ENCODE measurements at places on chromosomes 16 and 17.

GRCh38 chr16:2968368-2968737 is 795 bp upstream of the PAQR4 start:
- no peak for DNase-seq

DNA sequence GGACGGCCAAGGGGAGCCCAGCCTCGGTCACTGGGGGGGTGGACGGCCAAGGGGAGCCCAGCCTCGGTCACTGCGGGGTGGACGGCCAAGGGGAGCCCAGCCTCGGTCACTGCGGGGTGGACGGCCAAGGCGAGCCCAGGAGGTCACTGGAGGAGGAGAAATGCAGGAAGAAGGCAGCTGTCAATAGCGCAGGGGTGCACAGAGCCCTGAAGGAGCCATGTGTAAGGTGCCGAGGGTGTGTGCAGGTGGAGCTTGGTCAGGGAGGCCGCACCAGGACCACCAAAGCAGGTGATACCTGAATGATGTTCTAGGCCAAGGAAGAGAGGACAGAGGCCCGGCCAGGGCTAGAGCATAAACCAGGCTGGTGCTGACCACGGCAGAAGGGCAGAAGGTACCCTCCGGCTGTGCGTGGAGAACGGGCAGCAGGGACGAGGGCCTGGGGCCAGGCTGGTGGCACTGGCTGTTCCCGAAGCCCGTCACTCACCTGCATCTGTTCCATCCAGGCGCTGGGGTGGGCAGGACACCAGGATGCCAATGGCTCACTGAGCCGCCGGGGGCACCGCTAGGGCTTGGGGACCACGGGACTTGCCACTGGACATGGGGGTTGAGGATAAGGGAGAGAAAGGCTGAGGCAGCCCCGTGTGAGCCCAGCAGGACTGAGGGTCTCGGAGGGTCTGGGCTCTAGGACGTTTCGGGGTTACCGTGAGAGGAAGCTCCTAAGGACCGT is 5.9 kb upstream of the CCDC57 start:
- DNase-seq, result no peak

GRCh38 chr17:36493956-36494355 is 7.5 kb downstream of the ZNHIT3 start:
- no peak for DNase-seq

DNA sequence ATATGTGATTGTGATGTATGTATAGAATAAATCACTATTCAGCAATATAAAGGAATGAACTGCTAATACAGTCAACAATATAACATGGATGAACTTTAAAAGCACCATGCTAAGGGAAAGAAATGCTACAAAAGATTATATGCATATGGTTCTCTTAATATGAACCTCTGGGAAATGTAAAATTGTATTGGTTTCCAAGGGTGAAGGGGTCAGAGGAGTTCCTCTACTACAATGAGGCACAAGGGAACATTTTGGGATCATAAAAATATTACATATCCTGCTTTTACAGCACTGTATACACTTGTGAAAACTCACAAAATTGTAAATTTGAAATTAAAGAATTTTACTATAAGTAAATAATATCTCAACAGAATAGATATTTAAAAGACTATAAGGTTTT is 111.4 kb downstream of the CA10 start:
- DNase-seq, result no peak

DNA sequence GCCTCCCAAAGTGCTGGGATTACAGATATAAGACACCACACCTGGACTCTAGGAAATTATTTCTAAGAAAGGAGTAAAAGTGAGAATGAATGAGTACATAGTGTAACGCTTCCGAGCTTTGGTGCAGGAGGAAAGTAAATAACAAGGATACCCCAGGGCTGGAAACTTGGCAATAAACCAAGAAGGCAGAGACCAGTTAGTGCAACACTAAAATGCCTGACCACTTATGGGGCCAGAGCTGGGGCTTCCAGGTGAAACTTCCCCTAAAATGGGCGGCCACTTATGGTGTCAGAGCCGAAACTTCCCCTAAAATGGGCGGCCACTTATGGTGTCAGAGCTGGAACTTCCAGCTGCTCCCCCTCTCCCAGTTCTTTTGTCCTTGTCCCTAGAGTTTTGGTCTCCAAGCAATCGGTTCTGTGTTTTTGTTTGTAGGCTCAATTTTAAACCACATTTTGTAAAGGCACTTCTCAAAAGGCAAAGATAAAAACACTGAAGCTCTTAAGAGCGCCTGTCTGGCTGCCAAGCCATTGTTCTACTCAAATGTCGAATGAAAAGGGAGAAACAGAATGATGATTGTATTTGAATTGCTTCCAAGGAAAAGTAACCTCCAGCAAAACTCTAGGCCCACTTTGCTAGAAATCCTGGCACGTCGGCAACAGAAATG is 63.9 kb downstream of the NXN start:
- no peak for DNase-seq

DNA sequence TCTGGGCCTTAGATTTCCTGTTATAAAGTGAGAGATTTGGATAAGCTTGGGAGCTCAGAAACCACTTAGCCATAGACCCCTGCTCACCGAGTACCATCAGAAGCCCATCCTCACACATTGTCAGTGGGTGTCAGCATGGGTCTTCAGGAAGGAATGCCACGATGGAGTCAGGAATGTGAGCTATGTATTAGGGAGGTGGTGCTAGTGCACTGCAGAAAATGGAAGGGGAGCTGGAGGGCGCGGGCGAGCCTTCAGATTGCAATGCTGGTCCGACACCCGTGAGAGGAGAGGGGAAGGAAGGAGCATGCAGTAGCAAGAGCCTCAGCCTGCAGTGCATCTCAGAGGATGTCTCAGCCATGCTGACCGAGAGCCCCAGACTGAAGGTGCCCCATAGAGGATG is 294.5 kb downstream of the FOXL1 start:
- DNase-seq, result no peak

DNA sequence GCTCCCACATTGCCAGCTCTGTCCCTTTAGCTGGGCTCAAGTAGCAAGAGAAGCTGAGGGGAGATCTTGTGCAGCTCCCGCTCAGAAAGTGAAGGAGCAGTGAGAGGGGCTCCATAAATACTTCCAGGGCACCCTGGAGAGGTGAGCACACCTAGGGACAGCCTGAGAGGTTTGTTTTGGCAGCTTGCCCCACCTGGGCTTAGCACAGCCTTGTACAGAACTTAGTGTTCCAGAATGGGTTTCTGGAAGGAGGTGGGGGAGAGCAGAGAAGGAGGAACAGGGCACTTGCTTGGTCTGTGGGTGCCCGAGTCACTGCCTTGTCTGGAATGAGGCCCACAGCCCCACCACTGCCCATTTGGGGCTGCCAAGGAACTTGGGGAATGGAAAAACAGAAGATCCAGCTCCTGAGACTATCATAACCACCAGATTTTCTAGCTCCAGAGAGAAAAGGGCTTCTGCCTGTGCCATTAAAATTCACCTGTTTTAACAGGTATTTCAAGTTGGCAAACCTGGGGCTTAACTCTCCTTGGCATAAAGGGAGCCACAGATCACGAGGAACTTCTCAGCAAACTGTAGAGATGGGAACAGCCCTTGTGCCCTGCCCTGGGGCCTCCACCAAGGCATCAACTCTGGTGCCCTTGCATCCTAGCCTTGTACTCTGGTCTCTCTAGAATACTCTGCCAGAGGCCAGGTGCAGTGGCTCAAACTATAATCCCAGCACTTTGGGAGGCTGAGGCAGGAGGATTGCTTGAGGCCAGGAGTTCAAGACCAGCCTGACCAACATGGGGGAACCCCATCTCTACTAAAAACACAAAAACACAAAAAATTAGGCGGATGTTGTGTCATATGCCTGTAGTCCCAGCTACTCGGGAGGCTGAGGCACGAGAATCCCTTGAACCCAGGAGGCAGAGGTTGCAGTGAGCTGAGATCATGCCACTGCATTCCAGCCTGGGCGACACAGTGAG is 1.9 kb downstream of the PRR15L start:
- DNase-seq, result no peak

- no peak for DNase-seq
Measured at GRCh38 chr17:55090079-55090492, 121.5 kb downstream of the STXBP4 start.

DNA sequence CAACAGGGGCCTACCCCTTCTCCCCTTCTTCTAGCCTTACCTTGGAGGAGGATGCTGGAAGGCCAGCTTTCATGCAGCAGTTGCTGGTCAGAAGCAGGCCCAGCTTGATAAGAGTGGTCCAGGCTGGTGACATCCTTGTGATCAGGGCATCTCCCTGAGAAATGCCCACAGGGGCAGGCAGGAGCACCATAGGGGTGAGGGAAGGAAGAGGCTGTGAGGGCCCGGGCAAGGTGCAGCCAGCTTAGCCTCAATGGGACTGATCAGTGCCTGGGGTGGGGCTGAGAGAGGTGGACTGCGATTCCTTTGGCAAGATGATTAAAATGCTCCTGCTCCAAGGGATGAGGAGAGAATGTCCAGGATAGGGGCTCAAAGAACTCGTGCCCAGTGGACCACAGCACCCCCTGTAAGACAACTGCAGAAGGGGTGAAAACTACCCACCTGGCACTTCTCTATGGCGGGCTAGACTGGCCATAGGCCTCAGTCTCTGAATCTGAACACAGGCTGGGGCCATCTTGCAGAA is 9.5 kb upstream of the GALK1 start:
- DNase-seq, result no peak

GRCh38 chr17:47695429-47696376 is 1.7 kb downstream of the TBKBP1 start:
- DNase-seq, result no peak

DNA sequence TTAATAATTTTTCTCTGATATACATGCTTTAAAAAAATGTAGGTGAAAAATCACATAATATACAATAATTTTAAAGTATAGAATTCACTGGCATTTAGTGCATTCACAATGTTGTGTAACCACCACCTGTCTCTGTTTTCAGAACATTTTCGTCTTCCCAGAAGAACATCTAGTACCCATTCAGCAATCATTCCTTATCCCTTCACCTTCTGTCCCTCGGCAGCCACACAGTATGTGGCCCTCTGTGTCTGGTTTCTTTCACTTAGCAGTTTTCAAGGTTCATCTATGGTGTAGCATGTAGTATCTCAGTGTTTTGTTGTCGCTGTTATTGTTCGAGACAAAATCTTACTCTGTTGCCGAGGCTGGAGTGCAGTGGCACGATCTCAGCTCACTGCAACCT is 33.6 kb downstream of the PRPSAP2 start:
- no peak for DNase-seq

GRCh38 chr16:81938326-81939163 is 72.7 kb downstream of the SDR42E1 start:
- DNase-seq, result no peak

DNA sequence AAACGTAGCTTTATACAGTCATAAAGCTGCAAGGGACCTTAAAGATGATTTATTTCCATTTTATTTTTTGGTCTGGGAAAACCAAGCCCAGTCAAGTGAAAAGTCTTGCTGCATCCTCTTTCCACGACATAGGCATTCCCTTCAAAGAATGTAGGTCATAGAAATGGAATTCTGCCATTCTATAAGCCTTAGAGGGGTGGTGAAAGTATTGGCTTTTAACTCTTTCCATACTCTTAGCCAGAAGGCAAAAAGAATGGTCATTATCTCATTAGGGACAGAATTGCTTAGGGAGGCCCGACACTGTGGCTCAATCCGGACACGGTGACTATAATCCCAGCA is 7.9 kb upstream of the MSL1 start:
- DNase-seq, result no peak

- no peak for DNase-seq
Measured at GRCh38 chr17:49121696-49122292, 10.8 kb upstream of the B4GALNT2 start.

DNA sequence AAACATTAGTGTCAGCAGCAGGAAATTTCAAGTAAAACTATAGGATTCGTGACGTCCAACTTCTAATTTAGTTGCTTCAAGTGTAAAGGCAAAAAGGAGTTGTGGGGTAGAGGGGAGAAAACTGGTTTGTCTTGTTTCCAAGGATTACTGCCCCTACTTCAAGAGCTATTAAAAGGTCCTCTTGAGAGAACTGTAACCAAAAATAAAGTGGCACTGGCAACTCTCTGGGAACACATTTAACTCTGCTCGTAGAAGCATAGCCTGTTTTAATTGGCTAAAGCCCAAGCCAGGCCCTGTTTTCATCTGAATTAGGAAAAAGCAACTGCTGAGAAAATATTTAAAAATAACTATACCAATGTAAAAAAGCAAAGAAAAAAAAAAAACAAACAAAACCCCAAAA is 51.8 kb upstream of the AKAP1 start:
- DNase-seq, result no peak

DNA sequence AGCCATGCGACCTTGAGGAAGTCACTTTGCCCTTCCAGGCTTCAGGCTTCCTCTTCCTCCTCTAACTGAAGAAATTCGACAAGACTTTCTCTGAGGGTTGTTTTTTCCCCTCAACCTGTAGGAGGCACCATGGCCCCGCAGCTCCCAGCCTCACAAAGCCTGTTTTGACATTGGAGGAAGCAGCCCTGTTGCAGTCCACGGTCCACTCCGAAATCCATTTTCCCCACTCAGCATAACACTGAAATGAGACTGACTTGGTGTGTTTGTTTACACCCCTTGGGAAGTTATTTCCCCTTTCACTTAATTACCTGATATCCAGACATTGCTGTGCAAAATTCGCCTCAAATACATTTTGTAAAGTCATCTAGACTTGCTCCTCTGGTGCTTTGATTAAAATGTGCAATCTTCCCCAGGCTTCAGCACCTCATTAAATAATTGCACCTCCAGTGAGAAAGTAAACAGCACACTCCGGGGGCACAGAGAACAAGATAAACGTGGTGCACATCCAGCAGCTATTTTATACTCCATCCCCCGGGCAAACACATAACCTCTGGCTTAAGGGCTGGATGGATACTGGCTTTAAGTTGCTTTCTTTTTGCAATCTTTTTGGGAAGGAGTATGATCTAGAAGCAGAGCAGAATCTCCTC is 41.4 kb upstream of the PIRT start:
- DNase-seq, result no peak

DNA sequence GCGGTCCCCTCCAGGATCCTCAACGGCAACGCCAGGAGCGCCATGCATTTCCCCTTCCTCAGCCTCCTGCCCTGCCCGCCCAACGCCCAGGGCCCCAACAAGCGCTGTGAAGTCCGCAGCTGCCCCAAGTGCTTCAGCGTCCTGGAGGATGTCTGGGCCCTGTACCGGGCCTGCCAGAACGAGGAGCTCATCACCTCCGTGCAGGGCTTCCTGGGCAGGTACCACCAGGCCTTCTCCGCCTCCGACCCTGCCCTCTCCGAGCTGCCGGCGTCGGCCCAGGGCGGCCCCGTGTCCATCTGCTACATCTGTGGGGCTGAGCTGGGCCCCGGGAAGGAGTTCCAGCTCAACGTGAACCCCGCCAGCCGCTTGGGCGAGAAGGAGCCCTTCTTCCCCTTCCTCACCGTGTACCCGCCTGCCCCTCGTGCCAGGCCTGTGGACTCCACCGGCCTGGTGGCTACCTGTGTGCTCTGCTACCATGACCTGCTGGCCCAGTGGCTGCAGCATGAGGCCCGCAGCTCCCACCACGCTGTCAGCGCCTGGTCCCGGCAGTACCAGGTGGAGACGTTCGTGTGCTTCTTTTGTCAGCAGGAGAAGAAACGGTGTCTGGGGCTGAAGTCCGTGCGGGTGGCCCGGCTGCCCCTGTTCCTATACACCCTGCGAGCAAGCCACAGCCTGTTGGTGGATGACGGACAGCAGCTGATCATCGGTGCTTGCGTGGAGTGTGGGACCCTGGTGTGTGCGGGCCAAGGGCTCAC is 58.9 kb upstream of the CIBAR2 start:
- no peak for DNase-seq
